ENCODE measurements at places on chromosomes 1 and 21.

- DNase-seq: no peak
Measured at GRCh38 chr1:13593511-13594131, 10.0 kb downstream of the PDPN start.

GRCh38 chr1:204081164-204081790 is 8.4 kb downstream of the SOX13 start:
- DNase-seq: no peak

- DNase-seq: no peak
Measured at GRCh38 chr1:100414693-100415497, 62.6 kb downstream of the CDC14A start.

DNA sequence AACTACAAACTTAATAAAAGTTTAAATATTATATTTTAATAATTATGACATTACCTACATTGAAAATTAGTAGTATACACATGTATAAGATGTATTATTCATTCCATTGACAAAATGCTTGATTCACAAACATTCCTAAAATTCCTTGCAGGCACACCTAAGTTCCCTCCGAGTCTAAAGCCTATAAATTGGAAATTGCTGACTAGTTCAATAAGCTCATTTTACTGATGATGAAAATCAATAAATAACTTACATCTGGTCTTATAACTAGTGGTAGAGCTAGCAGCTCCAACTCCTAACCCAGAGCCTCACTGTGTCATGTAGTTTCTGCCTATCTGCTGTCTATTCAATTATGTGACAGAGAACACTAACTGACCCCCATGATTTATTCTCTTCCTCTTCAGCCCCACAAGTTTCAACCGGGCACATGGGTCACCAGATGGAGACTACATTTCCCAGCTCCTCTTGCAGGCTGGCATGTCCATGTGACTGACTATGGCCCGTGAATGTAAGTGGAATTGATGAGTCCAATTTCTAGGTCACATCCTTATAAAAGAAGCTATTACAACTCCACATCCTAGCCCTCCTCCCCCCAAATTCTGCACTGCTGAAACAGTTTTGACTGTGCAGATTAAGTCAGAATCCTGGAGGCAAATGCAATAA is 29.6 kb upstream of the LRRC8D start:
- no peak for DNase-seq

DNA sequence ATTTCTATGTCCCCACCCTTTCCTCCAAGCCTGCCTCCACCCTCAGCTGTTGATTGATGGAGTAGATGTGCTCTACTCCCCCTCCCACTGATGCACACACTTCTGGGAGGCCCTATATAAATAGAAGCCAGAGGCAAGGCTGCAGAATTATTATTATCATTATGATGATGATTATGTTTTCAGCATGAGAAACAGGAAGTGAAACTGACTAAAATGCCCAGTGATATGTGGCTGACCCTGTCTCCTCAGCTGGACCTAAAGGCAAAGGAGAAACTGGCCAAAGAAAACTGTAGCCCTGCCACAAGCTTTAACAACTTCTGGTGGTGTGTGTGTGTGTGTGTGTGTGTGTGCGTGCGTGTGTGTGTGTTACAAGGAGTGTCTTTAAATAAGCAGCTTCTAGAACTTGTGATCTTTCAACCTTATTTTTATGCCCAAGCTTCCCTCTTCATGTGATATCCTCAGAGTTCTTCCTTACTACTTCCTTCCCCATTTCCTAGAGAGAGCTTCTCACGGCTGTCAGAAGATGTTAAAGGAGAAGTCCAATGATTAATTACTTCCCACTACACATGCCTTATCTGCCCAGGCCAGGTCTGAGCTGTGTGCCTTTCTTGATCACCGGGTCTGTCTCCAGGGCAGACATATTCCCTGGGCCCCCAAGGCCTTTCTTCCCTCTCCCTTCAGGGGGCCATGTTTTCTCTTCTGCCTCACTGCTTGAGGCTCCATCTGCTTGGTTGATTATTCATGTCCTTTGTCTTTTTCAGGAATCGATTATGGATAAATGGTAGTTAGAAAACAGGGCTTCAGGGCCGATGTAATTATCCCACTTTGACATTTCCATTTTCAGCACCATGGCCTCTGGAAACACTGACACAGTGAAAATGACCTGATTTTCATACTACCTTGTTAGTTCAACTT is 11.6 kb upstream of the MAPKAPK2 start:
- DNase-seq: no peak

DNA sequence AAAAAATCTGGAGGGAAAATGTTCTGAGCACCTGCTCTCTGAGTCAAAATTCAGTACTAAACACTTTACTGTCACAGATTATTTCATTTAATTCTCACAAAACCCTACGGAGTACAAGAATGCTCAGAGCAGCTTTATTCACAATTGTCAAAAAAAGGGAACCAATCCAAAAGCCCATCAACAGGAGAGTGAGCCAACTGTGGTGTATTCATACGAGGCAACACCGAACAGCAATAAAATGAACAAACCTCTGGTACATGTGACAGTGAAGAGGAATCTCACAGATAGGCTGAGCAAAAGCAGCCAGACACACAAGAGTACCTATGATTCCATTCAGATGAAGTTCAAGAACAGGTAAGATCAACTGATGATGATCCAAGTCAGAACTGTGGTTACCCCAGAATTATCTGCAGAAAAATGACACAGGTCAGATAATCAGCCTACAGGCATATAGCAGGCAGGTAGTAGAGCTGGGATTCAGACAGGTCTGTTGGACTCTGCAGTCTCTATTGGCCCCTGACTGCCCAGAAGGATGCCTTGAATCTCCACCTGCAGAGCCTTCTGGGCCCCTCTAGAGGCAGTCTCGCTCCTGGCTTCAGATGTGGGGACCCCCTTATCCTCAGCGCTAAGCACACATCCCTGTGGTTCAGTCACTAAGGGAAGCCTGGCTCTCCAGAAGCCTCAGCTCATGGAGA is 19.2 kb downstream of the SLC9A1 start:
- no peak for DNase-seq

DNA sequence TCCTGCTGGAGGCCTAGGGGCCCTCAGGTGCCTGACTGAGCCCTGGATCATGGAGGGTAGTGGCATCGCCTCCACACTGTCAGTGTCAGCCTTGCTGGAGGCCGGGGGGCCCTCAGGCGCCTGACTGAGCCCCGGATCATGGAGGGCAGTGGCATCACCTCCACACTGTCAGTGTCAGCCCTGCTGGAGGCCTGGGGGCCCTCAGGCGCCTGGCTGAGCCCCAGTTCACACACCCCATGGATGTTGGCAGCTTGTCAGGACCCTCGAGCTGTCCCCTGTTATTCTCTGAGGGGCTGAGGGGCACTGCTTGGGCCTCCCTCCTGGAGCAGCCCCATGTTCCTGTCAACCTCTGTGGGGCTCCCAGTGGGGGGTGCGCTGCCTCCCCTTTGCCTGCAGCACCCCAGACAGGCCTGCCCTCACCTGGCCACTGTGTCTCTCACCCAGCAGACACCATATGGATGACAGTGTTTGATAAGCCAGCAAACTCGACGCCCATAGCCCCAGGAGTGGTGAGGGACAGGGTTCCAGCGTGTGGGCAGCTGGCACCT is 197.6 kb downstream of the LIPI start:
- no peak for DNase-seq

DNA sequence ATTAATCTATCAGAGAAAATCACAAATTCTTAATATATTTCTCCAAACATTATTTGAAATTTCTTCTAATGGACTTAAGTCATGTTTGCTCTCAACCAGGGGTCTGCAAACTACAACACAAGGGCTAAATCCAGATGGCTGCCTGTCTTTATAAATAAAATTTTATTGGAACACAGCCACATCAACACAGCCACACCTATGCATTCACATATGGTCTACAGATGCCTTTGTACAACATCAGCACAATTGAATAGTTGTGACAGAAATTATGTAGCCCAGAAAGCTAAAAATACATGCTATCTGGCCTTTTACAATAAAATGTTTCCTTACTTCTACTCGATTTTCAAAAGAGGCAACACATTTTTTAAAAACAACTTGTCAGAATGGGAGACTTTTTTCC is 103.9 kb downstream of the DPYD start:
- DNase-seq: no peak

DNA sequence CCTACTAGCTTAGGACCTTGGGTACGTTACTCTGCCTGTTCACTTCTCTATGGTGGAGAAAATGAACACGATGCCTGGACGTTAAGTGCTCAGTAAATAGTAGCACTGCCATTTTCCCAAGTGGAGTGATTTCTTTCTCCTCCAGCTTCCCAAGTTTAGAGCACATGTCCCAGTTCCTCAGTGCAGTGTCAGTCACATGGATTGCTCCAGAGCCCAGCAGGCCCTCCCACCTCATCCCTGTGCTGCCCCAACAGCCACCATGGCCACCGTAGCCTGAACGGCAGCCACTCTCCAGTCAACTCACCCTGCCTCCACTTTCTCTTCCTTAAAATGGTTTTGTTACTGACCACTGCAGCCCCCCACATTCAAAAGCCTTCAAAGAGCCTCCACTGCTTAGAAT is 8.5 kb downstream of the STMN1 start:
- DNase-seq: no peak

GRCh38 chr1:869499-870244 is 54.1 kb upstream of the SAMD11 start:
- peak; percentile 67 for DNase-seq

DNA sequence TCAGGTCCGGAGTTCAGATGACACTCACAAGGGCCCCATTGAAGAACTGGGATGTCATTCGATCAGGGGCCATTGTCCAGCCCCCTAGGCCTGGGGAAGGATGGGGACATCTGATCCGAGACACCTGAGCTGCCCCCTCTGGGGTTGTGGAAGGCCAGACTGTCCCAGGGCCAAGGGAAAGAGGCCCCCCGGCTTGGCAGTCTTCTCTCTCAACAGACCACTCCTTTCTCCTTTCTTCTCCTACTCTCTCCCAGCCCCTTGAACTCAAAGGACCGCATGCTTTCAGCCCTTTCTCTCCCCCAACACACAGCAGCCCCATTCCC is 1.1 kb downstream of the S100A1 start:
- no peak for DNase-seq

- no peak for DNase-seq
Measured at GRCh38 chr1:106366627-106367319, 689.7 kb upstream of the PRMT6 start.

- no peak for DNase-seq
Measured at GRCh38 chr1:106747232-106747631, 309.2 kb upstream of the PRMT6 start.

- DNase-seq: no peak
Measured at GRCh38 chr1:228925691-228926090, 190.4 kb downstream of the RHOU start.

- DNase-seq: no peak
Measured at GRCh38 chr1:164667001-164667400, 108.0 kb downstream of the PBX1 start.

DNA sequence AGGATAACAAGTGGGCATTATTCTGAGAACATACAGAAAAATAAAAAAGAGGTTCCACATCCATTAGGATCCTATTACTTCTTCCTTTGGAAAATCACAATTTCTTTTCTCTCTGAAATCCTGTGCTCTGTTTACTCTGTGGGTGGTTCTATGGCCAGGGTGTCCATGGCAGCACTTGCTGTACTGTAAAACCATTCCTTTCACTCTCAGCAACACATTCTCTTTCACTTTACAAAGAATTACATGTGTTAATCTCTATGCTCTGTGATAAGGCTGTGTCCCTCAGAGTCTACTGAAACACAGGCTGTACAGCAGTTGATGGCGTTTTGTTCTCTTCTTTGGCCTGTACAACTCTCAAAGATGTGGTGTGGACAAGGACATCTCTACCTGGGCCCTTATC is 524.1 kb downstream of the PTBP2 start:
- no peak for DNase-seq

DNA sequence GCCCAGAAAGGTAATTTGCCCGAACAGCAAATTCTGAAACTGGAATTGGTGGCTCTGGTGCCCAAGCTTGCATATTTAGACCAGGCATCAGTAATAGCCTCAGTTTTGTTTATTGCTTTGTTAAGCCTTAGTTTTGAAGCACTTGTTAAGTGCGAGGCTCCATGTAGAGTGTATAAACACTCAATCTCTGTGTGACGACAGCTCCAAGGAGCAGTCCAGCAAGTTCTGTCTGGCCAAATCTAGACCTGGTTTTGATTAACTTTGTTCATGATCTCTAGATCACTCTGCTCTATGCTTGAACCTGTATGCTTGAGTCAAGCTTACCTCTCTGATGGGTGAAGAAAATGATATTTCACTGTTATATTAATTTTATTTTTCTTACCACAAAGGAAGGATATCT is 37.4 kb downstream of the DOP1B start:
- DNase-seq: no peak

DNA sequence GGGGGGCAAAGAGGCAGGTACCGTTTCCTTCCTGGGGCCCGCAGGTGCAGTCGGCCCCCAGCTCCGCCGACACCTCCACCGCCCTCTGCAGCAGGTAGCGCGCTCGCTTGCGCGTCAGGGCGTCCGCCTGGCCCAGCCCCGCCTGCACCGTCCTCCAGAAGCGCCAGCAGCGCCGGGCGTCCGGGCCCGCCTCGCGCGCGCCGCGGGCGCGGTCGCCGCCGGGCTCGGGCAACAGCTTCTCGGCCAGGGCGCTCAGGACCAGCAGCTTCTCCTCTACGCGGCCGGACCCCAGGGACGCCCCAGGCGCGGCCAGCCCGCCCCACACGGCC is 863 bp downstream of the TARBP1 start:
- DNase-seq: peak; percentile 54

DNA sequence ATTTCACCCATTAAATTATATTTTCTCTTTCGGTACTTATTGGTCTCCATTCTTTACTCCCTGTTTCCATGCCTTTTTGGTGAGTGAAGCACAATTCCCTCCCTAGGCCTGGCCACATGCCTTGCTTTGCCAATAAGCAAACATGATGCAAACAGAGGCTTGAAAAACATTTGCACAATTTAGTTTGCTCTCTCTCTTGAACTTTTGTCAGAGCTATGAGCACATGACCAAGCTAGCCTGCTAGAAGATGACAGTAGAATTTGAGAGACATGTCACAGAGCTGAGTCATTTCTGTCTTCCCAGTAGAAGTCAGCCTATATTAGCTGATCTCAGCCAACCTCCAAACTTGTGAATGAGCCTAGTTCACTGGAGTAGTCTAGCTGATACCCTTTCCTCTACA is 24.6 kb downstream of the ANGPTL3 start:
- DNase-seq: no peak

DNA sequence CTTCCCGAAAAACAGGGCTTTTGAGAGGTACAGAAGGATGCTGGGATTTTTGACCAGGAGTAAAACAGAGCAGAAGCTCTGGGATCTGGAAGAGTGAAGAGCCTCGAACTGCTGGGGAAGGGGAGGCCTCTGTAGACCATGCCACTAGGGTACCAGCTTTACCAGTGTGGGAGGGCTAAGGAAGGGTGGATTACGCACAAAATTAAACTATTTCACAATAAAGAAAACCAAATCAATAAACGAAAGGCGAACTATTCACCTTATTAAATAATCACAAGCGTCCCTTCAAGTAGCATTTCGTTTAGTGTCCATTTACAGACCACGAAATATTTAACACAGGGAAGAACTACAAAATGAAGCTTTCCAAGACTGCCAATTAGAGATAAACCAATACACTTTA is 723 bp downstream of the CZIB start:
- no peak for DNase-seq

DNA sequence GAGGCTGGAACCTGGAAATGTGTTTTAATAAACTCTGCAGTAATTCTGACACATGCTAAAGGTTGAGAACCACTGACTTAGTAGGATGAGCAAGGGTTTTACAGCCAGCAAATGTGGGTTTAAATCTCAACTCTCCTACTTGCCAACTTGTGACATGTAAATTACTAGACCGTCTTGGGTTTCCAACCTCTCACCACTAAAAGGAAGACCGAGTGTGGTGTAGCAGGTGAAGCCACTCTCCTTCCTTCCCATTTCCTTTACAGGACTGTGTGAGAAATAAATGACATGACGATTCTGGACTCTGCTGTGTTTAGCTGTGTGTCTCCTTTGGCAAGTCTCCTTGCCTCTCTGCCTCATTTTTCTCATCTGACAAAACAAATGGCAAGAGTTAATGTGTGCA is 49.5 kb upstream of the DNAJC6 start:
- DNase-seq: no peak
